ENCODE measurements at places on chromosomes 3 and 15.
A peak's percentile ranks its signal among the peaks of the same experiment; 100 is the strongest.

DNA sequence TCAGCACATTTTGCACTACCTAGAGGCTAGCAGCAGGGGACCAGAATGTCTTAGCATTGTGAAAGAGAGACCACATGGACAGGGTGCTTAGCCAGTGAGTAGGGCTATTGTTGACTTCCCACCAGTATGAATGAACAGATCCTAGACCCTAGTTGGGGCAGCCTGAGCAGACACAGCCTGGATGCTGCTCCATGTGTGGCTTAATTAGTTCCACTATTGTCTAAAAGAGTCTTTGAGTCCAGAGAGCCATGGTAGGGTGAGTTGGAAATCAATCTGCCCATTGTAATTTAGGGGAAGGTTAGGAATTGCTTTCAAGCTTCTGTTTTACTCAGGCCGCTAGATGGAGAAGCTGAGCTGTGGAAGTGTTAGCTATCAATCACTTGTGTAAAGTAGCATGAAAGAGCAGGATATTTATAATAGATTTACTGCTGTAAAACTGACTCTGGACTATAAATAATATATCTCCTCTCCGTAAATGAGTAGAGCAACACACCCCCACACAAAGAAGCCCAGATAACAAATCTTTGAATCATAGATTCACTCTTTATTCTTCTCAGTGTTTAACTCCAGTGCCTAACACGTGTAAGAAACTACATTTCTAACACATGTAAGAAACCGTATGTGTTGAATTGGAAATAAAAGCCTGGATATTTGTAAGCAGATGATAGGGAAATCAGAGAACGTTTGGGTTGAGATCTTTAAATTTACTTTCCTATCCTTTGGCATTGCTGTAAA is 4.1 kb upstream of the GCSAM start:
- peak; percentile 65 for DNase-seq

DNA sequence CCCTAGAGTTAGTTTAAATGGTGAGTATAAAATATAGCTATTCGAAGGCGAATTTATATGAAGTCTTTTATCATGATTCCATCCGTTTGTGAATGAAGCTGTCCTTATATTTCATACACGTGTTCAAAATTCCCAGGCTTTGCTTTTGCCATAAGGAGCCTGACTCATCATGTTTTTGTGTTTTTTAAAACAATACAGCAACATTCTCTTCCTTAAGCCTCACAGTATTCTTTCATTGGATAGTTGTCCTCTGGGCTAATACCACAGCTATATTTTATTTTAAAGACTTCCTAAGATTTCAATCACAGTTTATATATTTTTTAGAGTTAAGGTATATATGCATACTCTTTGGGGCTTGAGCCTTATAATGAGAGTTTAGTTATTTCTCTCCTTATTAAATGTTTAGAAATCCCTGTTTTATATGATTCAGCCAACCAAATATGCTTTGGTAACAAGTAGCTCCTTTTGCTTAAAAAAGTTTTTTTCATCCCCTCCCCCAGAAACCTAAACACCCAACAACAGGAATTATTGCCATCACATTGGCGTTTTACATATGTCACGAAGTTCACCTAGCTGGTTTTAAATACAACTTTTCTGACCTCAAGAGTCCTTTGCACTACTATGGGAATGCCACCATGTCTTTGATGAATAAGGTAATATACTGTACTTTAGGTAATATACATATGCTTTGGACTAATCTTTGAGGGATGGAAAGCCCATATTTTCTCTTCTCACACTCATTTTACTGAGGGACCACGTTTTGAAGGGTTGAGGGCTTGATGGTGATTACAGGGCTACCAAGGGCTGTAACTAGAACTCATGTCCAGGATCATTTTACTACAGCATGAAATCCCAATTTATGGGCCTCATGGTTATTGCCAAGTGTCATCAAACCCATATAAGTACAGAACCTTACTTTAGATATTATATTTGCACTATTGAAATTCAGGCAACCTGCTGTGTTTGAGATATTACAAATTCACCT is 28.5 kb downstream of the ST3GAL6 start:
- DNase-seq, result no peak

DNA sequence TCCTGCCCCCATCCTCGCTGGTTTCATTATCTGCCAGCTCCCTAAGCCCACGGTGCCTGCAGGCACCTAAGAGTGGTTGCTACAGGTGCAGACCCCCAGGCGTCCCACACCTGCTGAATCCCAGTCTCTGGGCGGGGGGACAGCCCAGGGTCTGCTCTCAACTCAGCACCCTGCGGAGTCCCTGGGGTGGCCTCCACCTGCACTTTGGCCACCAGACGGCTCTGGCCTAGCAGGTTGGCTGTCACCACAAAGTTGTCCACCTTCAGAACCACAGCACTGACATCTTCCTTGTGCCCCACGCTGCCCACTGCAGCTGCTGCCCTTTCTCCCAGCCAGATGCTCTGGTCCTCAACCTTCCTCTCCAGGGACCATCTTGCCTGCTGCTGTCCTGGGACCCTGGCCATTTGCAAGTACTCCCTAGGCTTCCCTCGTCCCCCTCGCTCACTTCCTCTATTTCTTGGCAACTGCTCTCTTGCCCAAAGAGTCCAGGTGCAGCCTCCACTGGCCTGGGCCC is 34.9 kb upstream of the SNRPA1 start:
- no peak for DNase-seq

DNA sequence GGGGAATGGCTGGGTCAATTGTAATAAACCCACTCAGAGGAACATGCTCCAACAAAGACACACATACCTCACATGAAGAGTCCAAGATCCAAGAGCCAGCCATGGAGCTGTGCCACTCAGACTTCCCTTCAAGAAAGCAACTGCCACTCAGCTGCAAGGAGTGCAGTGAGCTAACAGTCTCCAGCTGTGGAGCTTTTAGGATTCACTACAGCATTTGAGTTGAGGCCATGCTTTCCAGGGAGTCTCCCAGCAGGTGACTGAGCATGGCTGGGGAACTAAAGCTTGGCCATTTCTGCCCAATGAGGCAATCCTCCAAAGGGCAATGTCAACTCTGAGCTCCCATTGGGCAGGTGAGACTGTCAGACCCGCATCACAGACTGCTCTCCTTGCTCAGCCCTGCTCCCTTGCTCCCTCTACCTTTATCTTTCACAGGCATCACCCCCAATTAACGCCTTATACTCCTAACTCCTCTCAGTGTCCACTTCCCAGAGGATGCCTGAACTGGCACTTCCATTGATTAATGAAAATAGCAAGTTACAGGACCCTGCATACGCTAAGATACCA is 165.3 kb upstream of the CTNNB1 start:
- no peak for DNase-seq

DNA sequence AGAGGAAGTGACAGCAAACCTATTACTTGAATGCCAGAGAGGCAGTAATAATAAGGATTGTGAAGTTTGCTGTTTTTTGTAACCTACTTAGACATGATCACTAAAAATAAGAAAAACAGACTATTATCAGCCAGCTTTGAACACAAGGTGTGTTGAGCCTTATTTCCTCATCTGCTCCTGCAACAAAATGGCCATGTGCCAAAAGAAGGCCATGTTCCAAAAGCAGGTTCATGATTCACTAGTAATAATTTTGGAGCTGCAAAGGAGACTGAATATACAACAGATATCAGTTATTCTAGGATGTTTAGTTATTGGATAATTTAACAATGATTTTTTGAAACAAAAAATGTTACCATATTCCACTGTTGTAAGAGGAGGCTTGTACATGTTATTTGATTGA is 578.7 kb downstream of the SQOR start:
- no peak for DNase-seq

- DNase-seq, result no peak
Observed at GRCh38 chr3:15384510-15385237, 42.7 kb downstream of the METTL6 start.

DNA sequence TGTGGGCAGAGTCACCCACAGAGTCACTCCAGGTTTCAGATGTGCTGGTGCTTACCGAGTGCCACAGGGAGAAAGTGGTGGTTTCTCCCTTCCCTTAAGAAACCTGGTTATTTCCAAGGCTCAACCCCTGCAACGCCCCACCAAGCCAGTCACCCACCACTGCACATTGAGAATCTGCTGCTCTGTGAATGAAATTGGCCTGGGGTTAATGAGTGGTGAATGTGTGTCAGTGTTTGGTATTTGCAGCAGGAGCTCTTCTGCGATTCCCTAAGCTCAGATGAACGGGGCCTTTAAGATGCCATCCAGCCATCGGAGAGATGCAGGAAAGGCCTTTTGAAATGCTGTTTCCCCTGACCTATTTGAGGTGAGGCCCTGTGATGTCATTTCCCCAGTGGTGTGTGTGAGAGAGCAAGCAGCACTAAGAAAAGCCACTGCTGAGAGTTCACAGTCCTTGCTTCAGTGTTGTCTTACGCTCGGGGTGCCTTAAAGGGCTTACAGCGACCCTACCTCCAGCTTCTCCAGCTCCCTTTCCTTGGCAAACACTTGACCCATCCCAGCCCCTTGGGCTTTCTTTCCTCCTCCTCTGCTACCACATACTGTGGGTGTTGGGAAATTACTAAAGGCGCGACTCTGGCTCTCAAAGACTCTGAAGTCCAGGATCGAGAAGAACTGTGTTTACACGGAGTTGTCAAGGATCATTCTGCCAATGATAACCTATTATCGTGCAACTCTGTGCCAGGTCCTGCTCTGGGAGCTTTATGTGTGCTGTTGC is 68.9 kb downstream of the SMAD3 start:
- peak; percentile 90 for DNase-seq

GRCh38 chr3:158273656-158274055 is 163.8 kb downstream of the RSRC1 start:
- no peak for DNase-seq

DNA sequence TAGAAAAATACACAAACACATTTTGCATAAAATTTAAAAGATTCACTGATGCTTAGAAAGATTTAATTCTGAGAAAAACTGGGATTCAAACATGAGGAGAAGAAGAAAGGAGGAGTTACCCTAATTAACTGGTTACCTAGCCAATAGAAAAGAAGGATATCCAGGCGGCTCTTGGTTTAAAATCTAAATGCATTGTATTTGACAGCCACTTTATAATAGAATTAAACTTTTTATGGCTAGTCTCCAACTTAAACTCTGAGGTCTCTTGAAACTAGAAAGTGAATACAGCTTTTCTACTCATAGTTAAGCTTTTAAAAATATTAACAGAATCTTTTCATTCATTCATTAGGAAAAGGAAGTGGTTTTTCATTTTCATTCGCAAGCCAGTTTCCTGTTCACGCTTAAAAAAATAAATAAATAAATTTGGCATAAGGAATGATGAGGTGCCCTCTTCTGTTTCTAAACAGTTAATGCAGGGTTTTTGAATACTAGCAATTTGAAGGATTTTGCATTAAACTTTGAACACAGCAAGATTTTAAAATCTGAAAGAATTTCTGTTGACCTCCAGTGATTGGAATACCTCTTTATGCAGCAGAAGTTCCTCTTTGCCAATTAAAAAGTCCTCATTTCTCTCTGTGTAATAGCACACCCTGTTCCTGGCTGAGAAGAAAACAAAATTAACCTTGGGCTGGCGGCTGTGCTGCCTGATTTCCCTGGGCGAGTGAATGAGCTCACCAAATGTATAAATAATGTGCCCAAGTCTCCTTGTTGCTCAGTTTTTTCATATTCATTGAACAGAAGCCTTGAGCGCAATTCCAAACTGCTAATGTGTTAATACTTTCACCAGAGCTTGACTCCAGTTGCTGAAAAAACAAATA is 105.1 kb downstream of the ZMAT3 start:
- DNase-seq, result no peak

DNA sequence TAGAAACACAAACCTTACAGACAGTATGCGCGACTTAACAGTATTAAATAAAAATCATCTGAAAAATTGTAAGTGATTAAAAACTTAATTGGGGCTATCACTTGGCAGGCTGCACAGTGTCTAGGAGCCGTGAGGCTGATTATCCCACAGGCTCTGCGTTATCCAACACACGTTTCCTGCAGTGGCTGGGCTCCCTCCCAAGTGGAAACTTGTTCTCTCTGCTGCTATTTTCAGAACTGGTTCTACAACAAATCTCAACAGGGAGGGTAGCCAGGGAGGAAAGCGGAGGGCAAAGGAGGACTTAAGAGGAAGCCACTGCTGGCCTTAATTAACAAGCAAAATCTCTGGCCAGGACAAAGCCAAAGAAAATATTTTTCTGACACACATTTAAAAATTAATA is 555.2 kb downstream of the MAGI1 start:
- DNase-seq, result no peak

DNA sequence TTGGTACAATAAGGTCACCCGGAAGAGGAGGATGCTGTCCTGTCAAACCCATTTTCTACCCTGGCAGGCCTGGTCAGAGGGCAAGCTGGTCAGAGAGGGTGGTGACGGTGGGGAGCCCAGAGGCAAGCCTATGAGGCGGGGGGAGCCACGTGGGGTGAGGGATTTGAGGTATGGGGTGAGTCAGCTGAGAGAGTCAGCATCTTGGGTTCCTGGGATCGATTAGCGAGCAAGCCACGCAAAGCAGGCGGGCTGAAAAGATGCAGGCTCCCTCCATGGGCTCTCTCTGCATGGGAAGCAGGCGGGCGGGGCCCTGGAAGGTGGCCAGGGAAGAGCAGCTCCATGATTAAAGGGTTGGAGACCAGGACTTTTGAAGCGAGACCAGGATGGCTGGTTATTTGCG is 48.1 kb downstream of the MAGEF1 start:
- DNase-seq, result no peak

DNA sequence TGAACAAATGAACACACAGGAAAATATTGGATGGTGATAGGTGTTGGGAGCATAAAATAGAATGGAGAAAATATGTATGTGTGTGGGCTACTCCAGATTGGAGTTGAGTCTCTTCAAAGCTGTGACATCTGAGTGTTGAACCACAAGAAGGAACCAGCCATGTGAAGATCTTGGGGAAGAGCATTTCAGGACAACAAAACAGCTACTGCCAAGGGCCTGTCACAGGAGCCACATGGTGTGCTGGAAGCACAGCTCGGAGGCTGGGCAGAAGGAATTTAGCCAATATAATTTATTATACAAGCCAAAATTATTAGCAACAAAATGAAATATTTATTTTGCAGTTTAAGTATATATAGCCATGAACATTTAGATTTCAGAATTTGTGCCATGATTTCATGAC is 108.3 kb upstream of the FGF7 start:
- DNase-seq, result no peak

DNA sequence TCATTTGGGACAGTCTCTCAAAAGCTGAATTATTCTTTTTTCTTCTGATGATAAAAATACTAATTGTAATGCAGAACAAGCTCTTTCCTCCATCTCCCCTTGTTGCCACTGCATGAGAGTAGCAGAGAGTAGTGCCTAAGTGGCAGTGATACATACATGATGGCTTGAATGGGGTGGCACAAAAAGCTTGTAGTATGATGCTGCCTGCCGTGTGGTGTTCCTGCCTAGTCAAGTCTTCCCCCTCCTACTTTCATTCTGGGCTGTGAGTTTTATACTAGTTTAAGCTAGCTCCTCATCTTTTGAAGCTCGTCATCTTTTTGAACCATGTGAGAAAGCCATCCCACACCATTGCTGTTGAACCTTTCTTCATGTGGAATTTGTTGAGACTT is 230.5 kb downstream of the NFKBIZ start:
- no peak for DNase-seq
